Osteoblast (primary cell): ENCODE measurements at places on chromosomes 11 and 22. TPM values are rescaled to one million over a fixed set of nuclear protein-coding genes. Genes with fewer than 3 reads are reported as not detected.

DNA sequence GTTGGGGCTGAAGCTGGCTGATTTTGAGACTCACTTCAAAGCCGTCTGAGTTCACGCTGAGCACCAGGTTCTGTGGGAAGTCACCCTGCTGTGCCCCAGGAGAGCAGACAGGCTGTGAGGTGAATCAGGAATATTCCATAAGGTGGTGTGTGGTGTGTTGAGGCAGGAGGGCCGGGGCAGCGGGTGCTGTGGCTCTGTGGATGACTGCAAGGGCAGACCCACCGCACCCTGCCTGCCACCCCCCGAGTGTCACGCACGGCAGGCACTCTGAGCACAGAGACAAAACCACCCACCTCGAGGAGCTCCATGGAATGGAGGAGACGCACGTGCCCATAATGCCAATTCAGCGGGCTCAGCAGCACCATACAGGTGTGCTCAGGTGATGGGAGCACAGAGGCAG, 147.8 kb downstream of the PKNOX2 start:
- no peaks in the 10 kb centered on the region for H3K27me3 ChIP-seq
- no peak overlapping the region for H3K27ac ChIP-seq
- no peak for DNase-seq
- H3K4me3 ChIP-seq = no peak overlapping the region
- H3K4me1 ChIP-seq = no peaks in the 10 kb centered on the region

- no peaks in the 10 kb centered on the region for H3K27me3 ChIP-seq
- H3K27ac ChIP-seq = no peak overlapping the region
- H3K36me3 ChIP-seq = no peaks in the 10 kb centered on the region
- no peak overlapping the region for H3K4me3 ChIP-seq
- DNase-seq = no peak
Measured at GRCh38 chr11:111523343-111523742, 8.8 kb downstream of the HOATZ start.

Gene CRYBB2
- total RNA-seq = not detected in 2 replicates

GRCh38 chr11:78085972-78086371, 6.3 kb upstream of the NDUFC2 start:
- no peaks in the 10 kb centered on the region for H3K4me1 ChIP-seq
- H3K36me3 ChIP-seq = no peaks in the 10 kb centered on the region
- H3K27ac ChIP-seq = no peak overlapping the region
- no peak for DNase-seq

Gene SYT13
- under 0.01 TPM in 2 replicates for total RNA-seq

DNA sequence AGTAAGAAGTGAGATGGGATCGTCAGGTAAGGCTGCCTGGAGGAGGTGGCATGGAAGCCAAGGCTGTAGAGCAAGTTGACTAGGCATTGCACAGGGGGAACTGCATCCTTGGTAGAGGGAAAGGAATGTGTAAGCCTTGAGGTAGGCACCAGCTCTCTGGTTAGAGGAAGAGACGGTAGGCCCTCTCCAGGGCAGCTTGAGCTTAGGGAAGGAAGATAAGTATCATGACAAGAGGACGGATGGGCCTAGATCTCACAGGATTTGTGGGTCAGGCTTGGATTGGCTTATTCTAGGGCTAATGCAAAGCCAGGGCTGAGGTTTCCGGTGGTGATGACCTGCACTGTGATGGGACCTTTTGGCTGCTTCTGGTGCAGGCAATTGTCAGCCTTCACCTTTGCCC, 1035.8 kb downstream of the TBC1D22A start:
- no peaks in the 10 kb centered on the region for H3K27me3 ChIP-seq
- no peaks in the 10 kb centered on the region for H3K36me3 ChIP-seq
- no peaks in the 10 kb centered on the region for H3K4me1 ChIP-seq
- no peak overlapping the region for H3K4me3 ChIP-seq
- no peak for DNase-seq
- no peak overlapping the region for H3K27ac ChIP-seq
